Stimulated activated CD4-positive, alpha-beta T cell treated with anti-CD3 and anti-CD28 coated beads, Interleukin-15, amount 100 ng/mL, for 48 hours (primary cell): ENCODE measurements at places on chromosomes 13 and 19.

GRCh38 chr19:28710278-28710677 is 502.7 kb downstream of the UQCRFS1 start:
- no peak for DNase-seq

GRCh38 chr13:110240352-110240751 is 66.6 kb downstream of the COL4A1 start:
- DNase-seq: no peak

DNA sequence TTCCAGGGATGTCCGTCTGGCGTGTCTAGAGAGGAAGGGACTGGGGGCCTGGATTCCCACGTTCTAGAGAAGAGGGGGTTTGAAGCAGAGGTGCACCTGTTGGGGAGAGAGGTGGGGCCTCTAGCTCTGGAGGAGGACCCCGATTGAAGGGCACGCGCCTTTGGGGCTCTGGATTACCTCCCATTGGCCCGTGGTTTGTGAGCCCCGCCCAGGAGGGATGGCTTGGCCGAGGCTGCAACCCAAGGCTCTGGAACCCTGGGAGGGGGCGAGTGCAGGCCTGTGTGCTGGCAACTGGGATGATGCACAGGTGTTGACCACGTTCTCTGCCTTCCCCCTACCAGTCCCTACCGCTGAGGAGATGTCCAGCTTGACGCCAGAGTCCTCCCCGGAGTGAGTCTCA is 20.2 kb downstream of the TMEM150B start:
- no peak for DNase-seq

DNA sequence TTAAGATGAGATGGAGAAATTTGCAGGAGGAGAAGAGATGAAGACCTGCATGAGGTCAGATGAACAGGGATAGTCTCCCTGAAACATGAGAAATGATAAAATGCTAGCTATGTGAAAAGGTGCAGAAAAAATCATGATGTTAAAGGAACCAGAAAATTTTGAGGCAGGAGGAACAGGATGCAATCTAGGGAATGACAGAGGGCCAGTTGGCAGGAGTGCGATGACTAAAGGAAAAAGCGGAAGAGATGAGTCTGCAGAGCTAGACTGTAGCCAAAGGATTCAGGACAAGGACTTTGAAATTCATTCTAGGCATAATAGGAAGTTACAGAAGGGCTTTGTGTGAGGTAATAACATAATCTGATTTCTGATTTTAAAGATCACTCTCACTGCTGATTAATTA is 77.9 kb downstream of the TRPC4 start:
- DNase-seq: no peak

- no peak for DNase-seq
Observed at GRCh38 chr13:69857183-69857821, 250.3 kb upstream of the ATXN8OS start.

DNA sequence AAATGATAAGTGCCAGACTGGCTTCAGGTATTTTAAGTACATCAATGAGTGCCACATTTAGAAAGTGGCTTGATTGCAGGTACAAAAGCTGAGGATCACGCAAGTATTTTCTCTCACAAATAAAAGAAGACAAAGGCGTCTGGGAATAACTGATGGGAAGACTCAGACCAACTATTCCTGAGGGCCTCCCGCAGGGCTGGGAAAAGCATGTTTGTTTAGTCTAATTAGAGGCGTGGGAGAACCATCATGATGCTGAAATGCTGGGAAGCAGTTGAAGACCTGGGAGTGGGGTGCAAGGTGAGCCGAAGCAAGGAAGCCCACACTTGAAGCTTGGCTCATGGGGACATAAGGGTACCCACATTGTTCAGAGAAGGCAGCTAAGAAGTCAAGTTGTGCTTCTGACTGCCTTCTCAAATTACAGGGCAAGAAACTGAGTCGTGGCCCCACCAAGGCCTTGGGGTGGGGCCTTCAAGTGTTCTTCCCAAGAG is 536.0 kb downstream of the MYO16 start:
- no peak for DNase-seq

DNA sequence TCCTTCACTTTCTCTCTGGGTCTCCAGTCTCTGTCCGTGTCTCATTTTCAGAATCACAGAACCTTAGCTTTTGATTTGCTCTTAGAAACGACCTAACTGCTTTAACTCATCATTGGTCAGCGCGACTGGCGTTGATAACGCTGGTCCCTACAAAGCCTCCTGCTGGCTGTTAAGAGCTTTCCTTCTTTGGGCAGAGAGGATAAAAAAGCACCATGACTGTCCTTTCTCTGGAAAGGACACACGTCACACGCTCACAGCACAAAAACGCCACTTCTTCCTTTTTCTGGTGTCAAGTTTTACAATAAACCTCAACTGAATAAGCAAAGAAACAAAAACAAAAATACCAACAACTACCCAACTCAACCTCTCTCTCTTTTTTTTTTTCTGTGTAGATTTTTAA is 1.7 kb upstream of the KLK12 start:
- no peak for DNase-seq

DNA sequence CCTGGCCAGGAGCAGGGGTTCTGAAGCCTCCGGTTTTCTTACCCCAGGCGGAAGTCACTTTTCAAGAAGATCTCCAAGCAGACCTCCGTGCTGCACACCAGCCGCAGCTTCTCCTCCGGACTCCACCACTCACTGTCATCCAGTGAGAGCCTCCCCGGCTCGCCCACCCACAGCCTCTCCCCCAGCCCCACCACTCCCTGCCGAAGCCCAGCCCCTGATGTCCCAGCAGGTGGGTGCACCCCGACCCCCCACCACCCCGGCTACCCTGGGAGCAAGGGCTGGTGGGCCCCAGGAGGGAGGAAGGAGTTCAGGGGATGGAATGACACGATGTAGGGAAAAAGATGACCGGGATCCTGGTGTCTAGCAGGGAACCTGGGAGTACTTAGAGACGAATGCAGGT is 5.6 kb upstream of the PIK3R2 start:
- no peak for DNase-seq

- no peak for DNase-seq
Observed at GRCh38 chr19:18868380-18869022, 27.5 kb downstream of the CERS1 start.

- DNase-seq: no peak
Observed at GRCh38 chr19:595326-596262, 5.9 kb downstream of the HCN2 start.

GRCh38 chr19:36775768-36776167 is 3.2 kb upstream of the ZNF850 start:
- no peak for DNase-seq

DNA sequence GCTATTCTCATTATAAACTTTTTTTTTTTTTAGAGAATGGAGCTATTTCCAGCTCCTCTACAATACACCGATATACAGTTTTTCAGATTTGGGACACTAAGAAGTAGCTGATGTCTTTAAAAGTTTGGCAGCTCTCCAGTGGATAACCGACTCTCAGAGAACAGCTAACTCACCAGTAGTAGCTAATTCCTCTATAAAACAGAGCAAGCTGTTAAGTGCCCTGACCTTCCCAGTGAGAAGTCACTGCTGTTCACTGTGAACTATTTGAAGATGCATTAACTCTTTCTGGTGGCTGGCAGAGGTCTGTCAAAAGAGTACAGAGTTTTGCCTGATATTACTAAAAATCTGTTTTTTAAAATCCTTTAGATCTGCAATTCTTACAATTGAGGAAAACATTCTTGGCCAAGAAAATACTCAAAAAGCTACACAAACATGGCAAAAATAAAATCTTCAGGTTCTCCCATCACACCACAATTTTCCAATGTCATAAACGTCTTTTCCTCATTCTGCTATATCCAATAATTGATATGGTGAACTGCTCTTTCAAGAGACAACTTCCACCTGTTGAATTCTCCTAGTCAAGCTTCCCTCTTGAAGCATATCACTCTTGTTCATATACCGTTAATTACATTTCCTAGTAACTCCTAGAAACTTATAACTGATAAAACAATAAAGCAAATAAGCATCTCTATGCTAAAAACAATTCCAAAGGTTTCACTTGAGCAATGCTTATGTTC is 44.2 kb downstream of the TBC1D4 start:
- DNase-seq: no peak

DNA sequence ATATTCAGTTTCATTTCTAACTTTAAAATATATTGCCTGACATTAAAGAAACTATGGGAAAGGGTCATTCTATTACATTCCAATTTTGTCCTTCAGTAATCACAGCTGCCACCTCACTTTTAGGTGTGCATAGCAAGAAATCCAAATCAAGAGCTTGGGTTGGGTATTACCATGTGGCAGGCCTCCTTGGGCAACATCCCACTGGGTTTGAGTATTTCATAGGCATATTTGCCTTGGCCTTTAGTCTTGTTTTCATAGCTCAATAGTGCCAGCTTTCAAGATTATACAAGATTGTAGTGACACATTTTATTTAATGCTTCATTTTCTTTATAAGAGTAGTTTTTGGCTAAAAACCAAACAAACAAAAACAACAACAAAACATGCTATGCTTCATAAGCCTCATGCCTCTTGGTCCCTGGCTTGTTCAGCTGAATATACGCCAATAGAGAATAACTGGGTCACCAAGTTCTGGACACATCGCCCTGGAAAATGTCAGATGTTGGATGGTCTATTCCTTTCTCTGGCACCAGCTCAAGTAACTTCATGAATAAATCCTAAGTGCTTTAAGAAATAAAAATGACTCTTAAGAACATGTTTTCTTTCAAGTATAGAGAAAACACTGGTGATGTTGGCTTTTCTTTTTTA is 167.4 kb upstream of the STARD13 start:
- DNase-seq: no peak

GRCh38 chr13:41408121-41408520 is 49.2 kb upstream of the RGCC start:
- DNase-seq: no peak

DNA sequence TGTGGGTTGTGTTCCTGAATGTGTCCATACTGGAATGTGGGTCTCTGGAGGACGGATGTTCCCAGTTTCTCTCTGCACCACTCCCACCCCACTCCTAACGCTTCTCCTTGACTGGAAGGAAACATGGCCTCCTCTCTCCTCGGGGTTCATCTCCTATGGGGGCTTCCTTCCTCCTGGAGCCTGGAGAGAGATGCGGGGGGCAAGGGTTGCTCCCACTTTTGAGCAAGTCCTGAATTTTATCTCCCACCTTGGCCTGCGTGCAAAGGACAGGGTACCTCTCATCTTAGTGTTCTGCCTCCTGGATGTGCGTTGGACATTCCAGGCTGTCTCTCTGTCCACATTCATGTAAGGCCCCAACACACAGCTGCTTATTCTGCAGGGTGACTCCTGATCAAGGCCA is 52.5 kb upstream of the UQCRFS1 start:
- no peak for DNase-seq

DNA sequence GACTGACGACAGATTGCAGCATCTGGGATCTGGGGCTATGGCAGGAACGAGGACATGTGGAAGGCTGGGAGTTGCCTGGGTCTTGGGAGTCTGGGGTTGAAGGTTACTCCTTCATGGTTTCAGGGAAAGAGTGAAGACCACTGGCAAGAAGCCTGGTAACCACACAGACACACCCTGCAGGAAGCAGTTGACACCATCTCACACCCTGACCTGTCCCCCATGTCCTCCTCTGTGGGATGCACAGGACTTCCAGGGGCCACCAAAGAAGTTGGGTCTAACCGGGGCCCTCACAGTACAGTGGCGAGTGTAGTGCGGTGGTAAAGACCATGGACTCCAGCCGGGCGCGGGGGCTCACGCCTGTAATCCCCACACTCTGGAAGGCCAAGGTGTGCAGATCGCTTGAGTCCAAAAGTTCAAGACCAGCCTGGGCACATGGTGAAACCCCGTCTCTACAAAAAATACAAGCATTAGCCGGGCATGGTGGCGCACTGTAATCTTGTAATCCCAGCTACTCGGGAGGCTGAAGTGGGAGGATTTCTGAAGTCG is 10.6 kb upstream of the FFAR2 start:
- DNase-seq: no peak

DNA sequence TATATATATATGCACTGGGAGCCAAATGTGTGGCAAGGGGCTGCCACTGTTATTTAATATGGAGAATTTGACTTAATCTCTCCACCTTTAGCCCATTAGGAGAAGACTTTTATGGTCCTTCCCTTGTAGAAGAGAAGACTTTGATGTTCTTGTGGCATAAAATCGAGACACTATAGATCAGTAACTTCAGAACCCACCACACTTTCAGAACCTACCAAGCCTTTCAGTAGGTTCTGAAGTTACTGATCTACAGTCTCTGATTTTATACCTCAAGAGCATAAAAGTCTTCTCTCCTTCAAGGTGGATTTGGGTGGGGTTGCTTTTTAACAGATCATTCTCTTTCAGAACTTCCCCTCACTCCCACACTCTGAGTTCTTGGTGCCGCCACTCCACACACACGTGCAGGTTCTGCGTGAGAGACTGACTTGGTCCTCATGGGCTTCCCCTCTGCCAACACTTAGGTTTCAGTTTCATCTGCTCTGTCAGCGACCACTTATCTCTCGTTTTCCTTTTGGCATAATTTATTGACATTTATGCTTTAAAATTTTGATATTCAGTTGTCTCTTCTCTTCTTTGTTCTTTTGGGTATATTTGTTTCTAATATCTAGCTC is 213.4 kb upstream of the PCDH17 start:
- DNase-seq: no peak

DNA sequence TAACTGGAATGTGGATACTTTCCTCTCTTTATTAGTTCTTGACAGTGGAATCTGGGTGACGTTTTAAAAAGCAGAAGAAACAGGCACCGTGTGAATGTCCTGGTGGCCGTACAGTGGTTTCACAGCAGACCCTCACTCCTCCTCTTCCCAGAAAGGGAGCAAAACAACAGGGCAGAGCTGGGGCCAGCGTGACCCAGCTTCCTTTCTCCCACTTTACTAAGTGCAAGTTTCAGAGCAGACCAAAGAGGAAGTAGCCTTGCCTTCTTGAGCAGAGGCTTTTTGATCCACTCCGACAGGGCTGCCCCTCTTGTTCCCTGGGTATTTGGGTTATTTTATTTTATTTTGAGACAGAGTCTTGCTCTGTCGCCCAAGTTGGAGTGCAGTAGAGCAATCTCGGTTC is 19.6 kb upstream of the C19orf33 start:
- no peak for DNase-seq

- DNase-seq: no peak
Observed at GRCh38 chr19:47615714-47616113, 6.8 kb downstream of the BICRA start.

GRCh38 chr19:51541458-51542357 is 10.2 kb upstream of the SIGLEC6 start:
- no peak for DNase-seq
